ENCODE measurements at places on chromosomes 1 and 21.

DNA sequence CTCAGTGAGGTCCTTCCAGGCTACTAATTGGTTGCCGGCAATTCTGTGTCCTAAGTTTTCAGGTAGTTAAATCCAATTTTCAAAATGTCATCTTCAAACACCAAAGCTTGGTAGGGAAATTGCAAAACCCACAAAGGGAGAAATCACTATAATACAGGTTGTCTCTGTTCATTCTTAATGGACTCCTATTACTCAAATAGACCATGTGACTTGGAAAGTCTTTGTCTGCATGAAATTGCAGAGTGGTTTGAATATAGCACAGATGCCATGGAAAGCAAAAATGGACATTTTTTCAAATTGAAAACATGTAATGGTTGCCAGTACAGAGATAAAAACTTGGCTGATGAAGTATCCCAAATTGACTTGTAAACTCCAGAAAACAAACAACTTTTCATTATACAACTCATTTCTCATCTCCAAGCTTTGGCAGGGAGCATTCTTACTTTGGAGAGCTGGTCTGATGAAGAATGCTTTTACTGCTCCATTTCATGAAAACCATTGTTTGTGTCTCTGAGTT is 169.5 kb upstream of the PKN2 start:
- DNase-seq, result no peak

DNA sequence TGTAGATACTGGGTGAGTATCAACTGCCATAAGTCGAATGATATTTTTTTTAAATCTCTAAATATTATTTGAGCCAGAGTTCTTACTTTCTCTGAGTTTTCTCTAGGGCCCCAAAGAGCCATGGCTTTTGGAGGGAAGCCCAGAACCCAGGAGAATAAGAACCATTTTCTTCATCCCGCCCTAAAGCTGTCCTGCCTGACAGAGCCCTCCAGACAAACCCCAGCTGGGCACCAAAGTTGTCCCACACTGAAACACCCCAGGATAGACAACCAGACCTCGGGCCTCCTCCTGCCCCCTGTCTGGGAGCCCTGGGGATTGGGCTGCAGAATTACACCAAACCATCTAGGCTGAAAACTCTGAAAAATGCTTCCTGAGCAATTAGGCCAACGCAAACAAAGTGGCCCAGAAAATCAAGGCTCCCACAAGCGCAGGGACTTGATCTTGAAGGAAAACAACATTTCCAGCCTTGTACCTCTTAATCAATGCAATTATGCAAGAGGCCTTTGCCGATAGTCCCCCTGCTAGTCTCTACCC is 113.1 kb downstream of the RRAGC start:
- no peak for DNase-seq

GRCh38 chr21:17427831-17428483 is 84.9 kb upstream of the CXADR start:
- DNase-seq, result no peak

- DNase-seq, result no peak
These were observed 129.5 kb upstream of the PRMT6 start for GRCh38 chr1:106926803-106927582.

GRCh38 chr1:184489908-184490307 is 103.1 kb downstream of the C1orf21 start:
- no peak for DNase-seq
